ENCODE measurements at places on chromosomes 13 and 19.
A peak's percentile ranks its signal among the peaks of the same experiment; 100 is the strongest.

GRCh38 chr19:56423276-56423984 is 19.3 kb downstream of the ZNF583 start:
- peak; percentile 2 for DNase-seq

- DNase-seq, result no peak
Measured at GRCh38 chr13:67139551-67139950, 90.6 kb downstream of the PCDH9 start.

DNA sequence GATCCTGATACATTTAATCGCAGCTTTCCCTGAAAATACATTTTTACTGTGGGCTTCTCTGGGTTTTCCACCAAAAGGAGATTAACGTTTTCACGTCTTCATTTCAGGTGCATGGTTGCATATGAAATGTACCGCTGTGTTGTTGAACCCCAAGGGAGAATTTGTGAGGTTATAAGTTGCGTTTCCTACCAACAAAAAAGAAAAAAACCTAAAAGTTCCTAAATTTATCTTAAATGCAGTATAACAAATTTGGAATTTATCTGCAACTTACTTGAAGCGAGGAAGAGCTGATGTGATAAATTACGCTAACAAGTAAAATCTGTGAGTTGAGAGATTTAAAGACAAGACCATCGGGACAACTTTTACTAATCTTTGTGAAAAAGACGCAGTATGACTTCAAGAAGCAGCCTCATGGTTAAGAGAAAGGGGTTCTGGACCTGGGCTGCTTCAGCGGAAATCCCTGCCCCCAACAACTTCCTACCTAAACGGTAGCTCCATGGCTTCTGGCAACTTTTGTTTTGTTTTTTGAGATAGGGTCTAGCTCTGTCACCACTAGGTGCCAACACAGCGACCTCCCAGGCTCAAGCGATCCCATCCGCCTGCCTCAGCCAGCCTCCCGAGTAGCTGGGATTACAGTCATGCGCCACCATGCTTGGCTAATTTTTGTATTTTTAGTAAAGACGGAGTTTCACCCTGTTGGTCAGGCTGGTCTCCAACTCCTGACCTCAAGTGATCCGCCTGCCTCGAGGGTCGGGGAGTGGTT is 958 bp upstream of the OBI1 start:
- DNase-seq, result peak; percentile 15

- peak; percentile 36 for DNase-seq
Measured at GRCh38 chr13:94192431-94192975, 287.0 kb downstream of the DCT start.

DNA sequence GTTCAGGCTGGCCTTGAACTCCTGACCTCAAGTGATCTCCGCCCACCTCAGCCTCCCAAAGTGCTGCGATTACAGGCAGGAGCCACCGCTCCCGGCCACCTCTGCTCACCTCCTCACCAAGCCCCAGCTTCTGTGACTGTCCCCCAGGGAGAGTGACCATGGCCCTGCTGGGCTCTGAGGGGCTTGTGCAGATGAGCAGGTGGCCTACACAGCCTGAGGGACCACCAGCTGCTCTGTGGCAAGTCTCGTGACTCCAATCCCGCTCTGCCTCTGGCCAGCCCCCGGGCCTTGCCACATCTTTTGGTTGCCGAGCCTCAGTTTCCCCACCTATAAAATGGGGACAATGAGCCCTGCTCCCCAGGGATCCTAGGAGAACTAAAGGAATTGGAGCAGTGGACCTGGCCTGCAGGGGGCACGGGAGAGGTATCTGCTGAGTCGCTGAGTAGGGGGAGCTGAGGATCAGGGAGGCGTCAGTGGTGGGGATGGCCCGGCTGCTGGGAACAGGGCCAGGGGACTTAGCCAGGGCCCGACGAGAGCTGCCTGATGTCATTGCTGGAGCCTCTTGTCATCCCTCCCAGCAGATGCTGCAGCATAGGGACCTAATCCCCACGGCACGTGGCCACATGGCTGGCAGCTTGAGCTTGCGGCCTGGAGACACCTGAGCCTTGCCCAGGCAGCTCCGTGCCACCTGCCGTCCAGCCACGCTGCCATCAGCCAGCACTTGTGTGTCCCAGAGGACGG is 74.7 kb downstream of the GADD45B start:
- peak; percentile 68 for DNase-seq

GRCh38 chr13:79851318-79851717 is 370.4 kb downstream of the NDFIP2 start:
- DNase-seq, result no peak

DNA sequence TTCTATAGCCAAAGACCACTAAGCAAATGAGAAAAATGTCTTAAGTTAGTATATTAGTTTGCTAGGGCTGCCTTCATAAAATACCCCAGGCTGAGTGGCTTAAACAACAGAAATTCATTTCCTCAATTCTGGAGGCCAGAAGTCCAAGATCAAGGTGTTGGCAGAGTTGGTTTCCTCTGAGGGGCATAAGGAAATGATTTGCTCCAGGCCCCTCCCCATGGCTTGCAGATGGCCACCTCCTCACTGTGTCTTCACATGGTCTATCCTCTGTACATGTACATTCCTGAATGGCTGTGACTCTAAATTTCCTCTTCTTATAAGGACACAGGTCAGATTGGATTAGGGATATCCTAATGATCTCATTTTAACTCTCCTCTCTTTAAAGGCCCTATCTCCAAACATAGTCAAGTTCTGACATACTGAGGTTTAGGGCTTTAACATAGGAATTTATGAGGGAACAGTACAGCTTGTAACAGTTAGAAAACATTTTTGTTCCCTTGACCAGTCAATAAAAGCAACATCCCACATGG is 307.4 kb downstream of the DIAPH3 start:
- no peak for DNase-seq

DNA sequence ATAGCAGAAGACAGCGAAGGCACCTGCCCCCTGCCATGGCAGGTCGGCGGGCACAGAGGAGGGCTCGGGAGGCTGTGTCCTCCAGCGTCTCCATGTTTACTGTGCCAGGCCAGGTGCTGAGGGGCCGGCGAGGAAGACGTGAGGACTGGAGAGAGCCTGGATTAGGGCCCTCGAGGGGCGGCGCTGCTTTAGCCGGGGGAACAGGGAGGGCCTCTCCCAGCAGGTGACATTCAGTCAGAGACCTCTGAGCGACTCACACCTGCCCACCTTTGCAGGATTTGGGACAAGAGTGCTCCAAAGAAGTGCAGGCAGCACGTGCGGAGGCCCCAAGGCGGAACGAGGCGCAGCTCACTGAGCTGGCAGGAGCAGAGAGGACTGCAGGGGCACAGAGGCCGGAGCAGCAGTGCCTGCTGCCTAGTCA is 17.6 kb downstream of the KDM4B start:
- no peak for DNase-seq

- DNase-seq, result no peak
Measured at GRCh38 chr19:49814010-49814409, 918 bp upstream of the FUZ start.

DNA sequence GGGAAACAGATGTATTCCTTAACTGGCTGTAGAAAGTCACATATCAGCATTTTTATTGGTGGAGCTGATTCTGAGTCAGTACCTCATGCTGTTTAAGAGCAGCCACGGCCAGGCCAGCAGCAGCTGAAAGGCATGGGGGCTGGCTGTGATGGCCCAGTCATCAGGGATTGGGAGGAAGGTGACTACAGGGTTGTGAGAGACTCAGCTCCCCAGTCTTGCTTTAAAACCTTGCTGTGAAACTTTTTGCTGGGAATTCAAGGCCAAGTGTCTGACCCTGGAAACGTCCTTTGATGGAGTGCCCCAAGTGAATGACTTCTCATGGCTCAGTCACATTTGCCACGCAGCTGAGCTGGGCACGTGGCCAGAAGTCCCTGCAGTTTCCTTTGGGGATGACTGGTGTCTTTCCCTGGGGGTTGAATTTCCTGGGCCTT is 39.1 kb upstream of the RNF113B start:
- DNase-seq, result peak; percentile 91

DNA sequence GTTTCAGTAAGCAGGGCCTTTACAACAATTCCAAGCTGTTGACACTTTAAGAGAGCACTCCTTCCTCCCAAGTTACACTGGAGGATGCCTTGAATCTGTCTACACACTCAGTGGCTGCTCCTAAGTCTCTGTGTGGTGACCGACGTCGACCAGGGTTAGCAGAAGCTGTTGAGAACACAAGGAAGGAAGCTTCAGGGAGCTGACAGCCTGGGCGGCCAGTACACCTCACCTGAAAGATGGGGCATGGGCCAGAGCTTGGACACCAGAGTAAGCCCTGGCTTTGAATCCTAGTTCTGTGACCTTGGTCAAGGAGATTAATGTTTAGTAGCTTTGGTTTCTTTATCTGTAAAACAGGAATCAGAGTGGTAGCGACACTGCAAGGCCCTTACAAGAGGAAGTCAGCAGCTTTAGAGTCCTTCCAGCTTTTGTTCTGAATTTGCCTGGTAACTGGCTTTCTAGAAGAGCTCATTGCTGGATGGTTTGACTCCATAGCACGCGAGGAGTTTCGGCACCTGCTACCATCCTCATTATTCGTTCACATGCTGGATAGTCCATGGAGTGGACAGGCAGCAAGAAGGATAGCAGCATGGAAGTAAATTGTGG is 214.2 kb downstream of the FGF9 start:
- DNase-seq, result no peak

DNA sequence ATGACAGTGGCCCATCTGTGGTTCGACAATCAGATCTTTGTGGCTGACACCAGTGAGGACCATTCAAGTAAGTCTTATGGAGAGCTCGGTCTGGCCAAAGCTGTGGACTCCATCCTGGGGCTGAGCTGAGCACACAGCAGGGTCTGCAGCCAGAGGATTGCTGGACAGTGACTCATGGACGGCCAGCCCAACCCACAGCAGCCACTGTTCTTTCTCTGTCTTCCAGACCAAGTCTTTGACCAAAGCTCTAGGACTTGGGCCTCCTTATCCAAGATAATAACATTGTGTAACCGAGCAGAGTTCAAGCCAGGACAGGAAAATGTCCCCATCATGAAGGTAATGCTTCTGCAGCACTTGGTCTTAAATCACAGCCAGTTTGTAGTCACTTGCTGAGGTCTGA is 12.4 kb downstream of the ATP12A start:
- peak; percentile 22 for DNase-seq

- DNase-seq, result no peak
Measured at GRCh38 chr13:114046431-114046975, 72.6 kb upstream of the C13orf46 start.

DNA sequence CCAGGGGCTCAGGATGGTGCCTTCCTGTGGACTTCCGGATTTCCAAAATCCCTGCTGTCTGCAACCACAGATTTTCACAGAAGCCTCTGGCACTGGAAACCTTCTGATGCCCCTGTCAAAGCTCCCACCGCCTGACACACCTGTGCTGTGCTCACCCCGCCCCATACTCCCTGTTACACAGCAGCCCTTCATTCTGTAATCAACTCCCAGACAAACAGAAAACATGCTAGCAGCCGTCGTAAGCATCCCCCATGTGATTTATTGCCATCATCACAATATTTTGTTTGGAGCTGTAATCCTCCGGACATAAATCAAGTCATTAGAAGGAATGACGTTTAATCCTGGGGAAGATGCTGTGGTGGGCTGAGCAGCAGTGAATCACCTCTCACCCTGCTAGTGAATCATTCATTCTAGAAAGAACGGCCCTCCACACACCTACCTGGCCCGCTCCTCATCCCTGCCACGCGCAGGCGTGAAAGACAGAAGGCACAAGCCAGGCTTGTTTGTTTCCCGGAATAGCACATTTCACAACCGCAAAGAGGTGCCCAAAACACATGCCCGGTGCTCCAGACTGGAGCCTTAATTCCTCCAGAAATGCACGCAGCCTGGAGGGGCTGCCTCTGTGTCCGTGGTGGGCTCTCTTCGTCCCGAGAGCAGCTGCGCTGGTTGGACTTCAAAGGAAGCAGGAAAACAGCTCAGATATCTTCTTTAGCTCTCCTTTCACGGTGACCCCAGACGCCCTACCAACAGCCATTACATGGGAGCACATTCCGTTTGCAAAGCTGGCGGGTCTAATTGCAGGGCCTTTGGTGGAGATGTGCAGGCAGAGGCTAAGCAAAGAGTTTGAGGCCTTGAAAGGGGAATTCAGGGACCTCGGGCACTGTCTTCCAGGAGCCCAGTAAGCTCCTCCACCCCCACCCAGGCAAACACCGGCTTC is 41.3 kb upstream of the KCTD15 start:
- DNase-seq, result no peak

GRCh38 chr19:46931202-46931601 is 70.4 kb downstream of the ARHGAP35 start:
- DNase-seq, result no peak

- peak; percentile 46 for DNase-seq
Measured at GRCh38 chr13:40453351-40454021, 213.0 kb downstream of the FOXO1 start.

DNA sequence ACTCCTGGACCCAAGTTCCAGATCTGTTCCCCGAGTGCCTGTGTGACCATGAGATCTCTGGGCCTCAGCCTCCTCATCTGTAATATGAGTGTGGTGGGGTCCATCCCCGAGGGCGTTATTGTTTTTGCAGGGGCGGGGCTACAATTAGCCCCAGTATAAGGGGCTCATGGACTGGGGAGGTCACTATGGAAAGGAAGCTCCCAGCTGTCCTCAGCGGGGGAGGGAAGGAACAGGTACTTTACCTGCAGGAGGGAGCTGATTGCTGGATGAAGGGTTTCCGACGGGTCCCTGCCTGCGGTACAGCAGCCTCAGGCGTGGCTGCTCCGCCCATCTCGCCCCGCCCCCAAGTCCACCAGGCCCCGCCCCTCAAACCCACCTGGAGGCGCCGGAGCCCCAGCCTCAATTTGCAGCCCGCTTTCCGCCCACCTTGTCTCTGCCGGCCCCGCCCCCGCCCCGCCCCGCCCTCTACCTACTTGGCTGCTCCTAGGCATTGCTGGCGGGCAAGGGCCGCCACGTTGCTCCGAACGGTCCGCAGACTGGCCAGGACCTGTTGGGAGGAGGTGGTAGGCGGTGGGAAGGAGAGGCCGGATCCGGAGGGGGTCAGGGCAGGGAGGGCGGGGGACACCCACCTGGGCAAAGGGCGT is 5.5 kb downstream of the PDE4C start:
- DNase-seq, result no peak

DNA sequence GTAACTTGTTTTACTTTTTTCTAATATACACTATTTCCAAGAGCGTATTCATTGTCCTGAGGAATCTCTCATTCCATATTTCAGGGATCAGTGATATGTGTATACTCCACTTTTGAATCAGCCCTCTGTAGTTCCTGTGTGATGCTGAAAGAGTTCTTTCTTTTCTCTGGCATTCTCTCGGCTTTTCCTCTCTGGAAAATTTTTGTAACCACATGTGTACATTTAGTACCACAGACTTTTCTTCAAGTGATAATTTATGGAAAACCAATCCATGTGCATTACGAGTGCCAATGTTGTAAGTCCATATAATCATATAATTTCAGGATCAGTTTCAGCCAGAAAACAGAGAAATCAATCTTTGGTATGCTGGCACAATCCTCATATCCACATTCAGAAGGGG is 102.2 kb upstream of the MBNL2 start:
- DNase-seq, result no peak

DNA sequence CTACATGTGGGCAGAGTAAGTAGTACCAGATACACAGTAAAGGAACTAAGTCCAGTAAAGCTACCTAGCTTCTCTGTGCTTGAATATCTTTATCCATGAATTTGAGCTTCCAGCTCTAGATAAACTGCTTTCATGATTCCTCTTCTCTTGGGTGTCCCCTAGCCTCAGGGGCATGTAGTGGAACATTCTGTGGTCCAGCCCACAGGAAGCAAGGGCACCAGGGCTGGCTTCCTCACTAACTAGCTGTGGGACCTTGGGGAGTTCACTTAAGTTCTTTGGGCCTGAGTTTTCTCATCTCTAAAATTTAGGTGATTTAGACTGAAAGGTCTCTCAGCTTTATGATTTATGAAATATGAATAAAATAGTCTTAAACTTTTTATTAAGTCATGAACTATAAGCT is 185.7 kb downstream of the KATNAL1 start:
- DNase-seq, result no peak
